ENCODE measurements at places on chromosomes 2 and 18.

DNA sequence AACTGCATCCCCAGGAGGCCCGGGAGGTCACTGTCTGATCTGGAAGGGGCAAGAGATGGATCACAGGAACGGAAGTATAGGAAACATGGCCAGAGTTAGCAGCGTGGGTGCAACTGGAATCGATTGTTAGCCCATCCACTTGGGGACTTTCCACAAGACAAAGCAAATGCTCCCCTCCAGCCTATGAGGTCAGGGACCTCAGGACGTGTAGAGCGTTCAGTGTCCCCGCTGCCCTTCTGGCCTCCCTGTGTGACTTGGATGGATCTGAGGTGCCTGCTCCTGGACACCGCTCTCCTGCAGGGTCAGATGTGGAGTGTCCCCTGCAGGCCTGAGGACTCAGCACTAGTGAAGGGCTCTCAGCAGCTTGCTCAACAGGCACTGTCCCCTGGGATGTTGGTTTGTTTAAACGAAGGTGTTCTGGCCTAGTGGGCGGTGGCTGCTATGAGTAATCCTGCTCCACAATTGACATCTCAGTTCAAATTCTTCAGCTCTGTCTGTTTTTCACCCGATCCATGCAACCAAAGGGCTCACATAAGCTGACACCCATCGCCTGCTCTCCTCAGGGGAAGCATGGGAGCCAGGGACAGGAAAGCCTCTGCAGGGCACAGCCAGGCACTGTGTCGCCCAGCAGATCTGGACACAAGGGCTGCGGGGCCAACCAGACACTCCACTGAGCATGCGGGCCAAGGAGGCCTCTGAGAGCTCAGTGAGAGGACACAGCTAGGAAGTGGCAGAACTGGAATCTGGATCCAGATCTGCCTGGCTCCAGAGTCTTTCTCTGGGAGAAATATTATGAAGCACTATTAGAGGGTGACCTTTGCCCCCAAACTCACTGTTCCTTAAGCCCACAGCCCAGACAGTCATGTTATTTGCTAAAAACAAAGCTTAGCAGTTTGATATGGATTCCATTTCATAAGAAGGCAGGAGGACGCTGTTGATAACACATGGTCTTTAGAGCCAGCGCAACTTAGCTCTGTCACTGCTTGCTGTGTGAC, 78.5 kb downstream of the RHOB start:
- DNase-seq = peak; percentile 75

- DNase-seq = peak; percentile 78
Measured at GRCh38 chr2:223727562-223727961, 109.8 kb downstream of the AP1S3 start.

GRCh38 chr18:43846299-43846698, 569.0 kb upstream of the SYT4 start:
- no peak for DNase-seq

DNA sequence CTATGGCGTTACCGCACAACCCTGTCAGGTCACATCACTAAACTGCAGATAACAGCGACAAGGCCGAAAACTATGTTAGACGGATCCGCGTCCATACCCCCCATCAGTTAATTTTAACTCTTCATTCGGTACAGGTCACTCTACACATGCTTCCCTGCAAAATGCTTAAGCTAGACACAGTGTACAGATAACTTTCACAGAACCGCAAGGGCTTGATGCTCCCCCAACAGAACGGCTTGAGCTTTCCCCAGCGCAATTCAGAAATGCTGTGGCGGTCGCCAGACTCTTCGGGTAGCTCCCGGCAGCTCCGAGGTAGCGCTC, 283 bp upstream of the RBBP8 start:
- DNase-seq = no peak

- DNase-seq = no peak
Measured at GRCh38 chr2:235283246-235283645, 210.6 kb upstream of the AGAP1 start.

DNA sequence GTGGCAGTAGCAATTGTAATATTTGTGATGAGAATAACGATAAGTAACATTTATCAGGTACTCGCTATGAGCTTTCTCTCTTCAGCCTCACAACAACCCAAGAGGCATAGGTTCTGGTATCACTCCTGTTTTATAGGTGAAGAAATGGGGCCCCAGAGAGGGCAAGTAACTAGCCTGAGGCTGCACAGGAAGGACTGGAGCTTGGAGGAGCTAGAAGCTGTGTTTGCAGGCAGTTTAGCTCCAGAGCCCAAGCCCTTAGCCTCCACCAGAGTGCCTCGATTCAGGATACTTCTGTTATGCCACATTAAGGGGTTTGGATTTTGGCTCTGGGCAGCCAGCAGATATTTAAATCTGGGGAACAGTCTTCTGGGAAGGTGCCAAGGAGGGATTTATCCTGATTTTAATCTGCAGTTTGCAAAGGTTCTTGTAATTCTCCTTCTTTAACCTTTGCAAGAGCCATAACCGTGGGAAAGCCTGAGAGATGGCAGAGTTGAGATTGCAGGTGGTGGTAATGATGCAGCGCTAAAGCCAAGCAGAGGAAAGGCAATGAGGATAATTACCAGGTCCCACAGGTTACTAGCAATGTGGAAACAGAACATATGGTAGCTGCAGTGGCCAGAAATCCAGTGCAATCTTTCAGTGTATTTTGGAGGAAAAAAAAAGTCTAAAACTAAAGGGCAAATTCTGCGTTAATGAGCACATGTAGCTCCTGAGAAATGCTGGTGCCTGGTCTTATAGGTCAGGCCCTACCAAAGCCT, 9.1 kb downstream of the MOCOS start:
- no peak for DNase-seq

DNA sequence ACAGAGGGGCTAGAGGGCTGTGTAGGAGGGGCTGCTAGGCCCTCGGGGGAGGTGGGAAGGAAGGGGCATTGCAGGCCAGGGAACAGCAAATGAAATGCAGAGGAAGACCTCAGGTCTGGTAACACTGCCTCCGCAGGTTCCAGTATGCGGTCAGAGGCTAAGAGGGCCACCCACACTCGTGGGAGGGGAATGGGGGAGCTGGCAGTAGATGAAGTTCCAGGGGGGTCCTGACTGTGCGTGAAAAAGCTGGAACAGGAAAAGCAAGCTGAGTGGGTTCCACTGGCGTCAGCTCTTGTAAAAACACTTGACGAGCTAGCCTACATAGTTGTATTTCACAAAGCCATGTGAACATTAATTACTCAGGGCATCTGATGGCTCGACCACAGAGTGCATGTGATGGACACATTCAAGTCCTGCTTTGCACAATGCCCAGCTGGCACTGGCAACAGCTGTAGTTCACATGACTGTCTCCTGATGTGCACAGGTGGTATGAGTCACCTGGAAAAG, 29.0 kb upstream of the PTPN4 start:
- peak; percentile 82 for DNase-seq

DNA sequence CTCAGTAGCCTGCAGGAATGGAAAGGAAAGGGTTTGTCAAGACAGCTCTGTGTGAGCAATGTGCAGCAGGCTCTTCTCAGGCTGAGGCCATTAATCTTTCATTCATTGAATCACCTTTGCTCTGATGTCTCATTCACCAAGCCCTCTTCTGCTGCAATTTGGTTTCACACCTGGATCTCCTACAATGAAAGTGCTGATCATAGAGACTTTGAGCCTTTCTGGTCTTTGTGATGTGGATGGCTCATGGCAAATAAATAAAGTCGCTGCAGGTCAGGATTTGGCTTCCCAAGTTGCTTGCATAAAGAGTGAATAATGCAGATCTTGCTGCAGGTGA, 95.8 kb upstream of the SPRED2 start:
- no peak for DNase-seq

DNA sequence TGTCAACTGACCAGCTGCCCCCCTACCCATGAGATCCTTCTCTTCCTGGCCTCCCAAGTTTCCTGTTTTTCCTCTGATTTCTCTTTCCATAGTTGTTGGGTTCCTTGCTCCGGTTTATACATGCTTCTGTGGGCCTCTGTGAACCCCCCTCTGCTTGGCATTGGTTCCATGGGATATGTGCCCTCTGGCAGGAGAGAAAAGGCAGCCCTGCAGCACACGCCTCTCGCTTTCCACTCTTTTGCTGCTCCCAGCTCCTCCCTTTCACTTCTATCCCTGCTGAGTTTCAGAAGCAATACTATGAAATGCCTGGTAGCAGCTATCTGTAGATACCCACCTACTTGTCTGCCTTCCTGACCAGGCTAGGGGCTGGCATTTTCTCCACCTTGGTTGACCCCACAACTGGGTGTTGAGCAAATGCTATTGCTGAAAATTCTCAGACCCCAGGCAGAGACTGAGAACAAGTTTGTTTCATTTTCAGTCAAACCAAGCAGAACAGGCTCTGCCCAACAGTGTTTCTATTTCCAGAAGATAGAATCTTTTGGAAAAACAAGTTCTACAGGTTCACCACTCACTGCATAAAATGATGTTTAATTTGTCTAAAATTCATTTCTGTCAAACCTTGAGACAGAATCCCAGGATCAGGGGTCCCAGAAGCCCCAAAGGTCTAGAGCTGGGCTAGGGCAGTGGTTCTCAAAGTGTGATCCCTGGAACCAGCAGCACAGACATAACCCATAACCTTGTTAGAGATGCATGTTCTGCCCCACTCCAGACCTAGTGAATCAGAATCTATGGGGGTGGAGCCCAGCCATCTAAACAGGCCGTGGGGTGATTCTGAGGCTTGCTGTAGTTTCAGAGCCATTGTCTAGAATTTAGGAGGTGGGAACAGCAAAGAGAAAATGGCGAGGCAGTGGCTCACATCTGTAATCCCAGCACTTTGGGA, 13.4 kb downstream of the CAPG start:
- DNase-seq = no peak

DNA sequence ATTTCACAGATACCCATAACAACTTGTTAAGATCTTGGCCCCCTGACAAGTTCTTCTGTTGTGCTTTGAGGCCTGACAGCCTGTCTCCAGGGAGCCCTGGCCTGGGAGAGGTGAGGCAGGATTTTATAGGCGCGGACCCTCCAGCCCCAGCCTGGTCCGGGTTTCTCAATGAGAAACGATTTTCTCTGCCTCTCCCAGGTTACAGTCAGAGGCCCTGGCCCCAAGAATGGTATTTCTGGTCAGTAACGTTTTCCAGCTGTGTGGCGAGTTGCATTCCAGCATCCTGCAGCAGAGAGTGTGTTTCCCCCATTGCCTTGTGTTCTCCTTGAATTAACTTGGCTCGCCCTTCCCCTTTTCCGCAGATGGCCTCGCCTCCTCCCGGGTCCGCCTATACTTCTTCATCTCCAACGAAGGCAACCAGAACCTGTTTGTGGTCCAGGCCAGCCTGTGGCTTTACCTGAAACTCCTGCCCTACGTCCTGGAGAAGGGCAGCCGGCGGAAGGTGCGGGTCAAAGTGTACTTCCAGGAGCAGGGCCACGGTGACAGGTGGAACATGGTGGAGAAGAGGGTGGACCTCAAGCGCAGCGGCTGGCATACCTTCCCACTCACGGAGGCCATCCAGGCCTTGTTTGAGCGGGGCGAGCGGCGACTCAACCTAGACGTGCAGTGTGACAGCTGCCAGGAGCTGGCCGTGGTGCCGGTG, 3.0 kb downstream of the INHBB start:
- no peak for DNase-seq

DNA sequence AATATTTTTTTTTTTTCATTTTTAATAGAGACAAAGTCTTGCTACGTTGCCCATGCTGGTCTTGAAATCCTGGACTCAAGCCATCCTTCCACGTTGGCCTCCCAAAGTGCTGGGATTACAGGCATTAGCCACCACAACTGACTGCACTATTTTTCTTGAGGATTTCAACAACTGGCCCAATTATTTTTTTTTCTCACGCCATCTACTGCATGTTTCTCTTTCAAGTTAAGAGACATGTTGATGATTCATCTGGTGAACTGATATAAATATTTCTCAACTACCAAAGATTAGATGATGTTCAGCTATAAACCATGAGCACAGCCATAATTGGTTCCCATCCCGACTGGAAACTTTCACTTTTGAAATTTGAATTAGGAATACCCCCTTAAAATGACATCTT, 688.4 kb upstream of the SYT4 start:
- peak; percentile 5 for DNase-seq

DNA sequence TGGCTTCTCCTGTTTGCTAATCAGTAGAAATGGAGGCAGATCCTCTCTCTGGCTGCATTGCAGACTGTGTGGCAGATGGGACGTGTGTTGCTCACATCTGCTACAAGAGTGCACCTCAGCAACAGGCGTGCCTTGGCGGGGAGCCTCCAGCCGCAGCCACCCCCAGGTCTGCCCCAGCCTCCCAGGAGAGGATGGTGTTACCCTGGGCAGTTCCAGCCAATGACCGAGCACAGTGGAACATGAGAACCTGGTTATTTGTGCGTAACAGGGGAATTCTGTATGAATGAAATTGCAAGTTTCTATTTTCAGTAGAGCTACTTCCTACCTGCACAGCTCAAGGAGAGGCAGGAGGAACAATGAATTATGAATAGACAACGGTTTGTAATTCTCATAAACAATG, 130.6 kb upstream of the CBLN2 start:
- no peak for DNase-seq

DNA sequence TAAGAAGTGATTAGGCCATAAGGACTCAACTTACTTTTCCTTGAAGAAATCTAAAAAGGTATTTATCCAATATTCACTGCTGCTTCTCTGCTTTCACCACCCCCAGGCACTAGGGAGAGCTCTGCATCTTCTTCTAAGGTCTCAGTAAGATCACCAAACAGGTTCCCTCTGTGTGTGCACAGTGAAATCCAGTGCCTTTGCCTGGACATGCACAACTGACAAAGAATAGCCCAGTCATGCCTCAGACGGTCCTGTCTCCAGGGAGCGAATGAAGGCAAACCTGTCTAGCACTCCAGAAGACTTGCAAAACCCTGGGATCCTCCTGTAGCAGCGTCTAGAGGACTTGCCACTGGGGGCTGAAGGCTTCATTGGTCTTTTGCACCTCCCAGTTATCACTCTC, 344.5 kb upstream of the LRATD1 start:
- no peak for DNase-seq

- no peak for DNase-seq
Measured at GRCh38 chr2:13401312-13401711, 684.6 kb downstream of the TRIB2 start.

DNA sequence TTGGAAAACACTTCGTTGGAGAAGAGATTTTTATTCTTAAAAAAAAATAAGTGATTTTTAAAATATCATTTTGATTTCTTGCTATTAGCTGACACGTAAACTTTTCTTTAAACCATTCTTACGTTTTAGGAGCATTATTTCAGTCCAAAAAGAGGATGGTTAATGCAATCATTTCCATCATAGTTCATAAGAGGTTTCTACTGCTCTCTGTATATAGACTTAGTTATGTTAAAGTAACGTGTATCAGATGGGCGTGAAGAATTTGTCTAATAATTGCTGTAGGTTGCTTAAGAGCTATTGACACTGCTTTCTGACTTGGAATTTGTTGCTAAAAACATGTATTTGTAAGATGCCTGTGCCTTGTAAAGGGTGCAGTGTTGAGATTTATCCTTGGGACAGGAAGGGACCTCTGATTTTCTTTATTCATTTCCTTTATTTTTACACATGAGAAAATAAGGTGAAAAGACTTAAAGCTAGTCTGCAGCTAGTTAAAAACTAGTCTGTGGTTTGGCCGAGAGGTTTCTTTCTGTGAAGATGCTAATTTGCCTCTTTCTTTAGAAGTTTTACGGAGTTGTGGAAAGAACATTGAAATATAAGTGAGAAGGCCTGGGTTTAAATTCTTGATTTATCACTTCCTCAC, 2.9 kb downstream of the ANKRD12 start:
- no peak for DNase-seq

All from LHCN-M2 (cell line).